ENCODE measurements at places on chromosomes 11 and 22.

GRCh38 chr11:103671143-103671651, 365.2 kb upstream of the DDI1 start:
- DNase-seq = peak; percentile 81

DNA sequence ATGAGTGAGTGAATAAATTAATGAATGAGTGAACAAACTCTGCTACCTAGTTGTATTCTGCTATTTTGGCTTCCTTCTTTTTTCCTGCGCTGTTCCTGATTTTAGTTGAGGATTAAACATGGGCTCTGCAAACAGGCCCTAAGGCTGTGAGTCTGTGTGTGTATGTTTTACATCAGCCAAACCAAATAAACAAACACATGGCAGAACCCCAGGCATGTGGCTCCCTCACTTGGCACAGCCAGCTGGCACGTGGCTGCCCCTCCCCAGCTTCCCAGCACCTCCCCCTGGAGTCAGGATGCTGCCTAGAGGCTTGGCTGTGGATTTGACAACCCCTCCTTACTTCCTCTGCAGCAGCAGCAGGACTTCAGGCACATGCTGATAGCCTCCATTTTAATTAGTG, 593.2 kb downstream of the INSC start:
- no peak for DNase-seq

DNA sequence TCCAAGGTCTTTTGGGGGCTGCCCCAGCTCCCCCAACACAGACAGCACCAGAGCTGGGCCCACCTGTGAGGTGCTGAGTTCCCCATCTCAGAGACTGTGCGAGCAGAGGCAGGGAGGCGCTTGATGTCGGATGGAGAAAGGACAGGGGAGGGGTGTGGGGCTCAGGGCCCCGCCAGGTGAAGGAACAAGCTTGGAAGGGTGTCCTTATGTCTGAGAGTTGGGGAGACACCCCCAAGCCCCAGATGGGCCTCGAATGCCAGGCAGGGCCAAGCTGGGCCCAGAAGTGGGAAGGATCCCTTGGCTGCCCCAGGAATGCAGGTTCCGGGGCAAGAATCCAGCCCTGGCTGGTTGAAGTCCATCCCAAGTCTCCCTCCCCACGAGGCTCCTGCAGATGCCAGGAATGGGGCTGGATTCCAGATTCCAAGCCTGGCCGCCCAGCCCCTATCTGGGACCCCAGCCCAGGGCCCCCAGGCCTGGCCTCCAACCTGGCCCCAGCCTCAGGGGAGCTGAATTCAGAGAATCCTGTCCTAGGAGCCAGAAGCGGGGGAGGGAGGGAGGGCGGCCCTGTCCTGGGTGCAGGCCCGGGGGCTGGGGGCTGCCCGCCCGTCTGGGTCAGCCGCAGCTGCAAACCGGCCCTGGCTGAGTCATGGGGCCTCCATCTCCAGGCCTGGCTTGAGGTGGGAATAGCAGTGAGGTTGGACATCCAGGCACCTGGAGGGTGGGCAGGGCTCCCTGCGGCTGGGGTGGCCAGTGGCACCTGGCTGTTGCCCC, 50.9 kb downstream of the CDKN1C start:
- no peak for DNase-seq

DNA sequence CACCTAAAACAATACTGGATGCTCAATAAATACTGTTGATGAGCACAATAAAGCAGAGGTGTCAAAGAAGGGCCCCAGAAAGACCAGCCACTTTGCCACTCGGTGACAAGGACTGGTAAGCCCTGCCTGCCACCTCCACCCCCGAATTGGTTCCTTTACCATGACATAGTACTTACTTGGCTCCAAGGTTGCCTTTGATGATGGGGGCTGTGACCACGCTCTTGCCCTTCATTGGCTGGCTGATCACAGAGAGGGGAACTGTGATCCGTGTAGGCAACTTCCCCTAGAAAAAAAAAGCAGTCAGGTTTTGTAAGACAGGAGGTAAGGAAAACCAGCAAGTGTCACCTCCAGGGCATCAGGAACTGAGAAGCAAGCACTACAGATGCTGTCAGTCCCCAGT, 29.7 kb downstream of the NFRKB start:
- DNase-seq = no peak

DNA sequence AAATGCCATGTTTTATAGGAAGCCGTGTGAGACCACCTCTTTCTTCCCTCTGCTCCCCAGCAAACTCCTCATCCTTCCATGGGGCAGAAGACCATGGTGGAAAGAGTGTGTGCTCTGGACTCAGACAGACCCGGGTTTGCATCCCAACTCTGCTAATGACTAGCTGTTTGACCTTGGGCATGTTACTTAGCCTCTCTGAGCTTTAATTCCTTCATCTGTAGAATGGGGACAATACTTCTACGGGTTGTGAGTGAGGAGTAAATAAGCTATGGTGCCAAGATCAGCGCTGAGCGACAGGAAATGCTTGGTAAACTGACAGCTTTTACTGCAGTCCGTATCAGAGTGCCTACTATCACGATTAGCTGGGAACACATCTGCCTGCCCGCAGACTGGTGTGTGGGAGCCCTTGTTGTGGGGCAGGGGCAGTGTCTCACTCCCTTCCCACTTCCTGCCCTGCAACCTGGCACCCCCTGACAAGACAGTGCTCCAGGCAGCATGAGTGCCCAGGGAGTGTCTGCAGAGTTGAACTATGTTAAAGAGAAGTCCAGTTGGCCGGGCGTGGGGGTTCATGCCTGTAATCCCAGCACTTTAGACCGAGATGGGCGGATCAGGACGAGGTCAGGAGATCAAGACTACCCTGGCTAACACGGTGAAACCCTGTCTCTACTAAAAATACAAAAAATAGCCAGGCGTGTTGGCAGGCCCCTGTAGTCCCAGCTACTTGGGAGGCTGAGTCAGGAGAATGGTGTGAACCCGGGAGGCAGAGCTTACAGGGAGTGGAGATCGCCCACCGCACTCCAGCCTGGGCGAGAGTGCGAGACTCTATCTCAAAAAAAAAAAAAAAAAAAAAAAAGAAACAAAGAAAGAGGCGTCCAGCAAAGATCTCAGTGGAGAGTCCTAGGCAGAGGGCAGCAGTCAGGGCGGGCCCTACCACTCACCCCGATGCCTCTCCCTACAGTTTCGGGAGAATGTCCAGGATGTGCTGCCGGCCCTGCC, 2.2 kb downstream of the SEC14L2 start:
- DNase-seq = no peak

DNA sequence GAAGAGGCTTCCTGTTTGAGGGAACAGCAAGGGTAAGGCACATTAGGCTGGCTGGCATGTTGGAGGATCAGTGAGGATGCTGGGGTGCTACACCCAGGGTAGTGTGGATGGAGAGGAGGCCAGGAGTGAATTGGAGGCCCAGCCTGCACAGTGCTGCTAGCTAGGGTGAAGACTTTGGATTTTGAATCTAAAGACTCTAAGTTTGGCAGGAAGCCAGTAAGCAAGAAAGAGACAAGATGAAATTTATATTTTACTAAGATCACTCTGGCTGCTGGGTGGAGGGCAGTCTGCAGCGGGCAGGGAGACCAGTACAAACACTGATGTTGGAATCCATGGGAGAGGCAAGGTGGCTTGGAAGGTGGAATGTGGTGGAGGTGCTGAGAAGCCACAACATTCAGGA, 43.6 kb downstream of the TSPAN18 start:
- DNase-seq = no peak

GRCh38 chr22:20430720-20431510, 6.7 kb downstream of the SCARF2 start:
- DNase-seq = no peak

DNA sequence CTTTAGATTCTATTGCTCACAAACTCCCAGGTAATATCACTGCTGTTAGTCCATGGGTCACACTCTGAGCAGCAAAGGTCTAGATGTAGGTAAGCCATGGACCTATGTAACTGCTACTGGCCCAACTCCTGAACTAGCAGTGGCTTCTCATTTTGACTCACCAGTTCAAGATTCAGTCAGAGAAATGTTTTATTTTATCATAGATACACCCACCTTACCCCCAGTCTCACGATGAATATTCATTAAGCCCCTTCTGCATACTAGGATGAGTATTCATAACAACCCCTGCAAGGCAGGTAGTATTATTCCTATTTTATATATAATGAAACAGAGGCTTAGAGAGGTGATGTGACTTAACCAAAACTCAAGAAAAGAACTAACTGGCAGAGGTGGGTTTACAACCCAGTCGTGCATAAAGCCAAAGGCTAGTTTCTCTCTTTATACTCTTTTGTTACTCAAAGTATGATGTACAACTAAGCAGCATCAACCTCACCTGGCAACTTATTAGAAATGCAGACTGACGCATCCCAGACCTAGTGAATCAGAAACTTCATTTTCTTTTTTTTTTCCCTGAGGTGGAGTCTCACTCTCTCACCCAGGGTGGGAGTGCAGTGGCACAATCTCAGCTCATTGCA, 957.6 kb upstream of the CCDC90B start:
- no peak for DNase-seq

GRCh38 chr11:127925475-127925874, 661.9 kb downstream of the ETS1 start:
- DNase-seq = no peak

DNA sequence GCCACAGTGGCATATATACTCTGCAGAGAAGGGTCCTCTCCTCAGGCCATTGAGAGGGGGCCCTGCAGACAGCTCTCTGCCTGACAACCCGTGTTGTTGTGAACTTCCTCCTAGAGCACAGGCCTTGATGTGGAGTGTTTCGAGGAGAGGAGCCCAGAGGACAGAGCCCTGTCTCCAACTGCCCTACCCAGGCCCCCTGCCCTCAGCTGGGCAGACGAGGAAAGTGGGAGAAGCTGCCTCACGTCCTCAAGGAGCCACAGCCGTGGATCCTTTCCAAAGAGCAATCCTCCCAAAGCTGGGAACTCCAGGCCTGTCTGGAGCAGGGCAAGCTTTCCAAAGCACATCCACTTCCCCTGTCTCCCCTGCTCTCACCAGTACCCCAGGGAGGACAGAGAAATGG, 10.7 kb downstream of the LMO1 start:
- DNase-seq = no peak

DNA sequence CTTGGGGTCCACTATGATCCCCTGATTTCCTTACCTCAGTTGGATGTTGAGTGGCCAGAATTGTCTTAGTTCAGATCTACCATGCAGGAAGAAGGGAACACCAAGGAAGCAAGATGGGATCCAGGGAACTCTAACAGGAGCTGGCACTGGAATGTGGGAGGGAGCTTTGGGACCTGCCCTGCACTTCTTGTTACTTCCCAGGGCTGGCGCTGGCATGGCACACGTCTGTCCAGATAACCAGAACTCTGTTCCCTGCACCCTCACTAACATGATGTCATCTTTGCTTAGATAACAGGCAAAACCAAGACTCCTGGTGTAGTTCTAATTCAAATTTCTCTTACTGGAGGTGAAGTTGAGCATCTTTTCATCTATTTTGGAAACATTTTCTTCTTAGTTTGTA, 550.0 kb downstream of the MN1 start:
- no peak for DNase-seq

DNA sequence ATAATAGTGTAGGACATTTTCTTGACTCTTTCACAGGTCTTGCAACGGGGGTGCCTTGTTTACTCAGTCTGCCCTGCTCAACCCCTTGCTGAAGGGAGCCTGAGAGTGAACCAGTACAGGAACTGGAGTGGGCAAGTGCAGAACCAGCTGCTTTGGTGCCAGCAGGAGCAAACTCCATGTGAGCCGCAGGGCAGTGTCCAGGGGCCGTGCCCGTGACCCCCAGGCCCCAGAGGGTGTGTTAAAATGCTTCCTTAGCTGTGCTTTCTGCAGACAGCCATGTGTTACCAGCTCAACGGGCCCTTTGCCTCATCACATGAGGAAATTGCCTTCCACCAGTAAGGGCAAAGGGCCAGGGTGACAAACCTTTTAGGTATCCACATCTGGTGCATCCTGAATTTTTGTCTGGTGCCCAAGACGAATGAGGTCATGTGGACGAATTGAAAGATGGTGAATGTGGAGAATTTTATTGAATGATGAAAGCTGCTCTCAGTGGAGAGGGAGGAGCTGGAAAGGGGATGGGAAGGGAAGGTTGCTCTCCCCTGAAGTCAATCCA, 53.6 kb upstream of the OR5D13 start:
- DNase-seq = no peak

DNA sequence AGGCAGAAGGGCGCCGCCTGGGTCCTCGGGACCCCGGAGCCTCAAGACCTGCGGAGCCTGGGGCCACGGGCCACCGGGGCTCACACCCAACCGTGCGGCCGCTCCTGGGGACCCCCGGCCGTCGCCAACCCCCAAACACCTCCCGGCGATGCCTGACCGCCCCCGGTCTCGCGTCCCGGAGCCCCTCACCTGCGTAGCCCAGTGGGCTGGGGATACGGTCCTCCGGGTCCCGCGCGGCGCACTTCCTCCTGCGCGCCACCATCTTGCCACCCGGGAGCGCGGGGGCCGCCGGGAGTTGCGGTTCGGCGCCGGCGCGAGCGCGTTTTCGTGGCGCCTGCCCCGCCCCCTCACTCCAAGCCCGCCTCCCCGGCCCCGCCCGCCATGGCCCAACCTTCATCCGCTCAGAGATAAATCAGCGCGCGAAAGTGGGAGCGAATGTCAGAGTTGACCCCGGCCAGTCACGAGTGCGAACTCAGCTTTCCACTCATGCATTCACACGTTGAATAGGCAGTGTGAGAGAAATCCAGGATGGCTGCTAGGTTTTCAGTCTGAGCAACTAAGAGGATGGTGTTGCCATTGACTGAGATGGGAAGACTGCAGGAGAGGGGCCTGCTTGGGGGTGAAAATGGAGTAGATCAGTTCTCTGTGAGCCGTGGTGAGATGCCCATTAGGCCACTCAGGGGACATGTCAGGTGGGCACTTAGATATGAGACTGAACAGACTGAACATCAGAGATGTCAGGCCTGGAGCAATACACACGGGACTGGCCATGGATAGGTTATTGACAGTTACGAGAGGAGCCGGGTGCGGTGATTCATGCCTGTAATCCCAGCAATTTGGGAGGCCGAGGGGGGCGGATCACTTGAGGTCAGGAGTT, at the start of gene RRP7A:
Gene RRP7A, minus strand, starts transcription at position 272 of the 877 bp plus-strand sequence. Its CDS starts 10 bp downstream, at position 262.
- peak; percentile 93 for DNase-seq

GRCh38 chr11:68928136-68928880, 24.6 kb downstream of the IGHMBP2 start:
- DNase-seq = no peak

DNA sequence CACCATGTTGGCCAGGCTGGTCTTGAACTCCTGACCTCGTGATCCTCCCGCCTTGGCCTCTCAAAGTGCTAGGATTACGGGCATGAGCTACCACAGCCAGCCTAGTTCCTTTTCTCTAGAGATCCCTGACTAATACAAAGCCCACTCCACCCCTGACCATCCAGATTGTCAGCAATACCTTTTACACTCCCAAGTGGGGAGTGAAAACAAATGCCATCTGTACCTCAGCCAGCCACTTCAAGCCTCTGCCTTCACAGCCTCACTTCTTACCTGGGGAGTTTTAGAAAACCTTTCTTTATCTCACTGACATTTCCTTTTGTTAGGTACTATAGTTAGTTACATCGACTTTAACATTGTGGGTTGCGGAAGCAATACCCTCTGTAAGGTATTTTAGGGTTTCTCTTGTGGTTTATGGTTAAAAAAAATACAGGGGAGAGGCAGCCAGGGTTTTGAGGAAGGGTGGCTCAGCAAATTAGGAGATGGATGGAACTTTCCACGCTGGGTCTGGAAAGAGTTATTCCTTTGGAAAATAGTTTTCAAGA, 8.9 kb downstream of the TOM1 start:
- no peak for DNase-seq

- peak; percentile 97 for DNase-seq
These were observed 4.7 kb downstream of the YPEL4 start for GRCh38 chr11:57644748-57645688.

- no peak for DNase-seq
These were observed 5.3 kb upstream of the CHADL start for GRCh38 chr22:41245917-41246499.

Measured in esophagus muscularis mucosa (tissue), 4 donors.